Large intestine (tissue), 12 donors: ENCODE measurements at places on chromosomes 12 and 14. TPM values are rescaled to one million over a fixed set of nuclear protein-coding genes. Genes with fewer than 3 reads are reported as not detected.

The CDH24 gene
- polyA plus RNA-seq = 10.5 TPM

The GPRC5A gene
- polyA plus RNA-seq = 19.4 TPM

The CD4 gene
- polyA plus RNA-seq = 17.4 TPM

The TAS2R9 gene
- polyA plus RNA-seq = not detected

The RDH12 gene
- 0.88 TPM for polyA plus RNA-seq

The SLCO1B1 gene
- not detected for polyA plus RNA-seq

The OLR1 gene
- polyA plus RNA-seq = 2.6 TPM

The SMCO2 gene
- polyA plus RNA-seq = 0.25 TPM
